ENCODE measurements at places on chromosomes 3 and 15.
A peak's percentile ranks its signal among the peaks of the same experiment; 100 is the strongest.

- DNase-seq: peak; percentile 71
Observed at GRCh38 chr15:78739996-78740903, 71.0 kb downstream of the ADAMTS7 start.

GRCh38 chr15:27617013-27617412, 482.1 kb downstream of the OCA2 start:
- no peak for DNase-seq

GRCh38 chr3:187903697-187904096, 158.4 kb upstream of the BCL6 start:
- DNase-seq: no peak

DNA sequence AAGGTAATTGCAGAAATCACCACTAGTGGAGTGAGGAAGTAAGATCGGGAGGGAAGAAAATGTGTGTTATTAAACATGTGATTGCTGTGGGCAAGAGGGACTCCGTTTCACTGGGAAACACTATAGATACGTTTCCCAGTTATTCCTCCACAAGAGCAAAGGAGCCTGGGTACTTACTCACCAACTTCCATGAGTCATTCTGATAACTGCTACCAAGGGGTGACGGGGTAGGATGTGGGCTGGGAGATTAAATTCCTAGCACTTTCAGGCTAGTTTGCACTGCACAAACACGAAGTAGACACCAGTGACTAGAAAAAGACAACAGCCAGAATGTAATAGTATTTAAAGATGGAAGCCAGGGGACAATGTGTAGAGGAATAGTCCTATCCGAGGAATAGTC, 812.9 kb upstream of the CFAP20DC start:
- DNase-seq: no peak

GRCh38 chr3:136678981-136679380, 73.2 kb downstream of the STAG1 start:
- no peak for DNase-seq

DNA sequence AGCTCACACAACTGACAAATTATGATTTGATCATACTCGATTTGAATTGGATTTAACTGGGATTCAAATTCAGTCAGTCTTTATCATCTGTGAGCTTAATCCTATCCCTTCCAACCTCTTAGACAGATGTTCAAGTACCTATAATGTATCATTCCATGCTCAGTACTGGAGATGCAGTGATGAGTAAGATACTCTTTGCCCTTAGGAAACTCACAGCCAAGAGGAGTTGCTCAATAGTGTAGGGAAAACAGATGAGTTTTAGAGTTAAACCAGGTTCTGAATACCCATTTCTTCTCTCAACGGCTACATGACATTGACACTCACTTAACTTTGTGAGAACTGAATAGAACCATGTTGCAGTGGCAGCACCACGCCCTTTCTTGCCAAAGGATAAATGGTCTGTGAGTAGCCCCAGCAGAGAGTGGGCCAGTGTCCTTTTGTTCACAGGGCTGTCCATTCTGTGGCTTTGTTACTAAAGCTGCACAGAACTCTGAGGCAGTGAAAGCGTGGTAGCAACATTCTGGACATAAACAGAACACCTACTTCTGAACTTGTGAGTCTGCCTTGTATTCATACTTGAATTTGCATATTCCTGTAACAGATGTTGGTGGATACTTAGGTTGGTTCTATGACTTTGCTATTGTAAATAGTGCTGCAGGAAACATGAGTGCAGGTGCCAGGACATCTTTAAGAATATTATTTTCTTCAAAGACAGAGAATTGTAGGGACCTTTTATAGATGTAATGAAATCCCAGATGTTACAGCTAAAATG, 91.6 kb downstream of the RASA2 start:
- DNase-seq: no peak

DNA sequence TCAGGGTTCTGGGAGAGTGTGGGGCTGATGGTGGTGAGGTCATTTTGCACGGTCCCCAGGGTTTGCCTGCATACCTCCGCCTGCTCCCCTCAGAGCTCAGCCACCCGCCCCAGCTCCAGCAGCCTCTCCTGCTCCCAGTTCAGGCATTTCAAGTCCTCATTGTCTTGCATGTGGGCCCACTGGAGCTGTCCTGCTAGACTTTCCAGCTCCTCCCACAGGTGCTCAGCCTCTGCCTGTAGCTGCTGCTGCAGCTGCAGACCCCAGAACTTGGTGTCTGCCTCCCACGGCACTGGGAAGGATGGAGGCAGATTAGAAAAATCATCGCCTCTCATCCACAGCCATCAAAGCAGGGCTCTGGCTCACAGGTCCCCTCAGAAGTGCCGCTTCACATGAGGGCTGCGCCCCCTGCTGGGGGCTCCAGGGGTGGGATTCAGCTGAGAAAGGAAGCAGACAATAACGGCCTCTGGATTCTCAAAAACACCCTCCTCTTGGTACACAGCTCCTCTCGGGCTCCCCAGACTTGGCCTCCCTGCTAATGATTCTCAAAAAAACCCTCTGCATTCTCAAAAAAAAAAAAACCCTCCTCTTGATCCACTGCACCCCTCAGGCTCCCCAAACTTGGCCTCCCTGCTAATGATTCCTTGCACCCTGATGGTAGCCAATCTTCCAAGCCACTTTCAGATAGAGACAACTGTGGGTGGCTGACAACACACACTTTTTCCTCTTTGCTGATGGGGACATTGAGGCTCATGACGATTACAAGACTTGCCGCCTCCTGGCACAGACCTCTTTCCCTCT, 89.3 kb upstream of the C2CD4B start:
- DNase-seq: peak; percentile 75

DNA sequence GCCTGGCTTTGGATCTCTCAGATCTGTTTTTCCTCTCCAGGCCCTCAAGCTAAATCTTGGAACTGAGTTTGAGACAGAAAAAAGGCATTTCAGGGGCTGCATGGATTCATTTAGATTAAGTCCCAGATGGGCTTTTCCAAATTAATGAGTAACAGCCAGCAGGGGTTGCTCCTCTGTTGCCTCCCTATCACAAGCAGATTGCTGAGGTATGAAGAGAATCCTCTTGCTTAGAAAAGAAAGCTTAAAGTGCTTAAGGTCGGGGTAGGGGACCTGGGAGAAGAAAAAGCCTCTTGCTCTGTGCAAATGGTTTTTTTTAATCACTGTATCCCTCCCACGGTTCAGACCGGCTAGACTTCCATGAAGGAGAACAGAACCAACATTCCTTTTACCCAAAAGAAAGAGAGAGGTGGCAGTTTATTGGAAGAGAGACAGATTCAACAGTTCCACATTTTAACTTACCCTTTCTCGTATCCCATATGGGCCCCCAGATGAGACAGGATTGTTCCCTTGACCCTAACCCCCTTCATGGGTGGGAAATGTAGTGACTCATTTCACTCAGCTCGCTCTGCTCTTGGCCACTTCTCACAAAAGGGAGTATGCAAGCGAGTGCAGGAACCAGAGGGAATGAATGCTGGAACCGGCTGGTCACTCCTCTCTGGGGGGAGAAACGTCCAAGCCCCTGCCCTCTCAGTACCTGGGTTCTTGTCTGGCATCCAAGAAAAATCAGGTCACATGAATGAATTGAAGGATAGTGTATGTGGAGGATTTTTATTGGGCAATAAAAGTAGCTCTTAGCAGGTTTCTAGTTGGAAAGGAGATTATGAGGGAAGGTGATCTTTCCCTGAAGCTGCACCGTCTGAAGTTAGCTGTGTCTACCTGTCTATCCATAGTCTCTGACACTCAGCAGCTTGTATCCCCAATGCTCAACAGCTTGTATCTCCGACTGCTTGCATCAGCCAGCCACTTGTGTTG, 745.2 kb downstream of the SI start:
- no peak for DNase-seq

- no peak for DNase-seq
Observed at GRCh38 chr3:138082992-138083386, 32.4 kb downstream of the DZIP1L start.

Measured in HuH-7 (cell line).